ENCODE measurements at places on chromosomes 6 and 20.
A peak's percentile ranks its signal among the peaks of the same experiment; 100 is the strongest.

GRCh38 chr6:31403283-31404060 lies at the start of gene MICA:
Gene MICA, plus strand, starts transcription at chr6:31403595. Its CDS starts 38 bp downstream, at chr6:31403633.
- DNase-seq, result peak; percentile 91

- no peak for DNase-seq
Observed at GRCh38 chr6:42616716-42617115, 52.9 kb downstream of the UBR2 start.

GRCh38 chr20:47735412-47736400 lies 49.6 kb downstream of the SULF2 start:
- DNase-seq, result no peak

DNA sequence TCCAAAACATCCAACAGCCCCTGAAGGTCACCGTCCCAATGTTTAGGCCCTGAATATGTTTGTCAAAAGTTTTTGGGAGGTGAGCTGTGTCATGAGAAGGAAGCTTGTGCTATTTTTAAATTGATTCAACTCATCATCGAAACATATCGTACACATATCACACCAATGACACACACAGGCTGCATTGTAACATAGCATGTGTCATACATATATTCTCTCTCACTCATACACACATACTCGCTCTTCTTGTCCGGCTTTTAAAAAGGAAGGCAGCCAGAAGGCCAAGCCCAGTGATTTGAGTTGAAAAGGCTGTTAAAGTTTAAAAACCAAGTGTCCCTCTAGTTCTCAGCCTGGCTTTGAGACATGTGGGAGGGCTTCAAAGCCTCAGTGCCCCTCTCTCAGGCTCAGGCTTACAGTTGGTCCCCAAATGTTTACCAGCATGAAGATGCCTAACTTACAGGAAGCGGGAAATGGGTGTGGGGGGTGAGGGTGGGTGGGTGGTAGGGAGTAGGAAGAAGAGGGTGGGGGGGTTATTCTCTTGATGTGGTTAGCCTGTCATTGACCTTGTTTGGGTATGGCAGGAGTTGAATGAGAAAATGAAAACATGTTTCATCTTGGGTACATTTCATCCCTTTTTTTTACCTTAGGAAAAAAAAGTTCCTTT lies 3.3 kb upstream of the PRDM1 start:
- no peak for DNase-seq

DNA sequence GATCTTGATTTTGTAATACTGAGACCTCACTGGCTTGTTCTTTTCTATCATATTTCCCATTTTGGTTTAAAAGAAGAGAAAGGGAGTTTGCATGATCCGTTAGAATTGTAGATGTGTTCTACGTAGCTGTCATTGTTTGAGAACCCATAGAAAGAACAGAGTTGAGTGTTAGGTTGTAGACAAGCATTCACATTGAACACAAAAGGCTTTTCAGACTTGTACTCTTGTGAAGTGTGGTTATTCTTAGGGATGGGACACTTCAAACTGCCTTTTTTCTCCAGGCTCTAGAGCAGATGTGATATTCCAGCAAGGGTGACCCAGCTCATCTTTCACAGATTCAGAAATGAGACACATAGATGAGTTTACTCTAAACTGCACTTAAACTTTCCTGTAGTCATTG lies 19.9 kb downstream of the FOXO3 start:
- DNase-seq, result no peak

DNA sequence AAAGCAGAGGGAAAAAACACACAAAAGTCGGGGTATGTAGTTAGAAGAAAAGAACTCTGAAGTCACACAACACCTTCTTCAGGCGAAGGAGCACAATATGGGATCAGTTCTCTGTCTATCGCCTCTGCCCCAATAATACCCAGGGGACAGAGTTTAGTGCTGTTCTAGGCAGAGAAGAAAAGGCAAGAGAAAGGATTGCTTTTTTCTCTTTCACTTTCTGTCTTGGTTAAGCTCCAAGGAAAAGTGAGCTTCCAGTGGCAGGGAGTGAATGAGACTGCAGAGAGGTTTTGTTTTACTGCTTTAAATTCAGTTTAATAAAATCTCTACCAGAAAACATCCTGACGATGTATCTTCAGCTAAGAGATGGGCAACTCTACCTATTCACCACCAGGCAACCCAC lies 86.6 kb upstream of the STXBP5 start:
- no peak for DNase-seq

DNA sequence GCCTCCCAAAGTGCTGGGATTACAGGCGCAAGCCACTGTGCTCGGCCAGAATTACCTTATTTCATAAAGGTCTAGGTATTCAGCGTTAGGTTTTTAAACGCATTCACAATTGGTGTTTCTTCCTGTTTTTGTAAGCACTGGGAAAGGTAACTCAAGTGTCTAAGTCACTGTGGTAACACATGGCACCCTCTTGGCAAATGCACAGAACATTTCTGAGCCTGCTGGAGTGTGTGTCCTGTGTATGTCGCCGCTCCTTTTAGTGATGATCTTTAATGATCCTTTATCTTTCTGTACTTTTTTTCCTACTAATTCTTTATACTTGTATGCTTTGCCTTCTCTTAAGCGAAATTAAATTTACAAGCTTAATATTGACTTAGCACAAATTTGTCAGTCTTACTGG lies 263.0 kb downstream of the ARID1B start:
- no peak for DNase-seq

DNA sequence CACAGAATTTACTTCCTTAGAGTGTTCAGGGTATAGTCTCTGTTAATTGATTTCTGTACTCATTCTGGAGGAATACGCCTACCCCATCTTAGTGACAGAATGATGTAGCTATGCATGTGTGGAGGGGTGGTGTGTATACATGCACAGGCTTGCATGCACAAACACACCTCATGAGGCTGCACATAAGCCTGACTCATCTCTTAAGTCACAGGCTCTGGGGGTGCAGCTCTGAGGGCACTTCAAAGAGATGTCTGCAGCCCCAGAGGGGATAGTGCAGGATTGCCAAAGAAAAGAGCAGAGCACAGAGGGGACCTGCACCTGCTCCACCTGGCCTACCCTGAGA lies 24.6 kb downstream of the TBX18 start:
- no peak for DNase-seq

DNA sequence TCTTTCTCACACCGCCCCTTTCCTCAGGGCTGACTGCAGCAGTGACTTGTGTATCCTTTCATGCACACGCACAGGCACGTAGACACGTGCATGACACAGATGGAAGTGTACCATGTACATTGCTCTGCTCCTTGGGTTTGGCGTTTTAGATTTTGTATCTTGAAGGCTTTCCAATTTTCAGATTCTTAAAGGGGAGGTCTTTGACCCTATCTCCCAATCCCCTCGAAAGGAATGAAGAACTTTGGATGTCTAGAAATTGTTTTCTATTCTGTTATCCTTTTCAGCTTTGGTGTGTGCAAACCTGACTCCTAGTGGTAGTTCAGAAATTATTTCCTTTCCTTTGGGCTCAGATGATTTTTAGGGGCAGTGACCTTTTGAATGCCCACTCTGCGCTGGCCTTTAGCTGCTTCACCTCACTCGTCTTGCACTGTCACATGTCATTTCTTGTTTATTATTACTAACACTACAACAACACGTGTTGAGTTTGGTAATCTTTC lies 63.0 kb downstream of the HIVEP1 start:
- no peak for DNase-seq

DNA sequence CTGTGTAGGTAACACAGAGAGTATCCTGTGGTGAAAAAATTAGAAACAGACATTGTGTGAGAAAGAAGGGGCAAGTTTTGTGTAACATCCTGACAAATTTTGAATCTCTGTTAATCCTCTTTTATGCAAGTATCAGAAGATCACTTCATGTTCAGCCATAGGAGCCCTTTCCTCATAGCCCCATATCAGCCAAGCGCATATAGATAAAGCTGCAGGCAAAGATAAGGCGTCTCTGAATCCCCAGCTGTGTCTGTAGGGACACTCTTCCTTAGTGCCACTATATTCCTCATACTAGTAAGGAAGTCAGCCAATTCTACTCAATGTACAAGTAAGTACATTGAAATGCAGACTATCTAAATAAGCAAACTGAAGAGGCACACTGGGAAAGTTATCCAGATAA lies 22.3 kb downstream of the HTR1E start:
- DNase-seq, result no peak

DNA sequence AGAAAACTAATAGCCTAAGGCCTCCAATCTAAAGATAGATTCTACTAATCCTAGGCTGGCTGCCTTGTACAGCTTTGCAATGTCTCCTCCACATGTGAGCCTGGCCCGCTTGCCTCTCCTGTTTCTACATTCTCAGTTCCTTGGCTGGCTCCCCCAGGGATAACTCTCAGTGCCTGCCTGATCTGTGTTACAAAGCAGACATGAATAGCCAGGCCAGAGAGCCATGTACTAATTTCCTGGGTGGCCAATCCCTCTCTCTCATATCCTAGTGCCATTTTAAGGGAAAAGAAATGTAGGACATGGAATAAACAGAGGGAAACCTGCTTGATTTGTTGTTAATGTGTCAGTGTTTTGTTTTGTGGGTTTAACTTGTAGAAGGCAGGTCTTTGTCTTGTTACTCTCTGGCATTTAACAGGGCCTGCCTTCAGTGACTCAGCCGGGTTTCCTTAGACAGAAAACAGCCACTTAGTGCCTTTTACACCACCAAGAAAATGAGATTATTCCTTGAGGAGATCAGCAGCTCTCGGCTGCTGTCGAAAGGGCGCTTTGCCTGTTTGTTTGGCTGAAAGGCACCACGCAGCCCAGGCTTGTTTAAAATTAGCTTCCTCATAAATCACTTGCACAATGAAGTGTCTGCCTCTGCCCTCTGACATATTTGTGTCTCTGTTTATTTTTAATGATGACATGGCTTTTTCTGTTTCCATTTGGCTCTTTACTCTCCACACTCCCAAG lies 702.7 kb downstream of the MAFB start:
- peak; percentile 43 for DNase-seq

All from left hindlimb (tissue), 1 donor.